ENCODE measurements at places on chromosomes 7 and 10.

DNA sequence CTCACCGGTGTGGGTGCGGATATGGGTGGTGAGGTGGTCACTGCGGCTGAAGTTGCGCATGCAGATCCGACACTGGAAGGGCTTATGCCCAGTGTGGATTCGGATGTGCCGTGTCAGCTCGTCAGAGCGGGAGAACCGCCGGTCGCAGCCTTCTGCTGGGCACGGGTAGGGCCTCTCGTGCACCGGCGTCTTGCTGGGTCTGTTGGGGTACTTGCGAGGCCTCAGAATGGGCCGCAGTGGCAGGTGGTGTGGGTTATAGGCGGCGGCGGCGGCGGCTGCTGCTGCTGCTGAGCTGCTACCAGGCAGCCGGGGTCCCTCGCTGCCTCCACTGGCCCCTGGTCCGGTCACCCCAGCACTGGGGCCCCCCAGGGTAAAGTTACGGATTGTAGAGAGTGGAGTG is 2.7 kb downstream of the EGR2 start:
- no peak for DNase-seq

DNA sequence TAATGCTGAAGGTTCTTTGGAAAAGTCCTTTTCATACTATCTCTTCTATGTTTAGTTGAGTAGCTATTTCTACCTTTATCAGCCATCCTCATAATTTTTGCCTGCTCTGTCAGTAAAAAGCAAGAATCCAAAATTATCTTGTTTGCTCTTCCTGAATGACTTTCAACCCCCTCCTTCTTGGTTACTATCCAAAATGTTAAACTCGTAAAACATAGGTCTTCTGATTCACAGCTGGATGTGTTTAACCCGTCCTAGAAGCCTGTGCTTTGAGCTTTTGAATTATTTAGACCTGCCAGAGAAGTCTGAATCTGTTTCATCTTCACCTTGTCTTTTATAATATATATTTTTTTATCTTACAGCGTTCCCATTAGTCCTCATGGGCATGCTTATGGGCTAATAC is 136.4 kb upstream of the MDFIC start:
- DNase-seq: no peak

GRCh38 chr10:98404571-98405359 is 10.2 kb downstream of the PYROXD2 start:
- peak; percentile 76 for DNase-seq

DNA sequence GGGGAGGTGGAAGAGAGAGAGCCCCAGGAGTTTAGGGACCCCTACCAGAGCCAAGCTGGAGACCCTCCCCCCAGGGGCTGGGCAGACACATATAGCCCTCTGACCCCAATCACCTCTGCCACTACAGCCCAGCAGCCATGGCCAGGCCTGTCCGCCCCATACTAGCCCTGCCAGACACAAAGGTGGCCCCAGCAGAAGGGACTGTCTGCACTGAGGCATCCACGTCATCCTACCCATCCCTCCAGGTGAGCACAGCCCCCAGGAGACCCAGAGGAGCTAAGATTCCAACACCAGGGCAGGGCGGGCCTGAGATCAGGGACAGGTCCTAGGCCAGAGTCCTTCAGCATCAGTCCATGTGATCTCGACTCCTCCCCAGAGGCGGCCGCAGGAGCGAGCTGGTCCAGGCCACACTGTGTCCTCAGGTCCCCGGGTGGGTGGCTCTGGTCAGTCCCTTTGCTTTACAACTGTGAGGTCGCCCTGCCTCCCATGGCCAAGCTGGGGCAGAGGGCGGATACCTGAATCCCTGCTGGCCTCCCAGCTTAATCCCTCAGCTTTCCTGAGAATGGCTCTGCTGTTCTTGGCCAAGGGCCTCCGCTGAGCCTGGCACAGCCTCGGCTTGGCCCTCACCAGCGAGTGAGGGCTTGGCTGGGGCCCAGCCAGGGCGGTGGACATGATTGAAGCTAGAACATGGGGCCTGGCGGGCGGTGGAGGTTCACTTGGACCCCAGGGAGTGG is 14.3 kb upstream of the ELN start:
- no peak for DNase-seq

DNA sequence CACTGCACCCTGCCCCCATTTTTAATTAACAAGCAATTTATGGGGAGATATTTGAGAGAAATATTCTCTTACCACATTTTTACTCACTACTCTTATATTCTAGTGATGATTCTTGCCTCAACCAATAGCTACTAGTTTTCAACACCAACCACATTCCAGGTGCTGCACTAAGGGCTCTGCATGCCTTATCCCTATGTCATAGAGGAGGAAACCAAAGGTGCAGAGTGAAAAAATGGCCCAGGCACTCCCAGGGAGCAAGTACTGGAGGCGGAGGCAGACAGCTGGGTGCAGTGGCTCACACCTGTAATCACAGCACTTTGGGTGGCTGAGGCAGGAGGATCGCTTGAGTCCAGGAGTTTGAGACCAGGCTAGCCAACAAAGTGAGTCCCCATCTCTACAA is 35.5 kb upstream of the TPST1 start:
- DNase-seq: no peak

DNA sequence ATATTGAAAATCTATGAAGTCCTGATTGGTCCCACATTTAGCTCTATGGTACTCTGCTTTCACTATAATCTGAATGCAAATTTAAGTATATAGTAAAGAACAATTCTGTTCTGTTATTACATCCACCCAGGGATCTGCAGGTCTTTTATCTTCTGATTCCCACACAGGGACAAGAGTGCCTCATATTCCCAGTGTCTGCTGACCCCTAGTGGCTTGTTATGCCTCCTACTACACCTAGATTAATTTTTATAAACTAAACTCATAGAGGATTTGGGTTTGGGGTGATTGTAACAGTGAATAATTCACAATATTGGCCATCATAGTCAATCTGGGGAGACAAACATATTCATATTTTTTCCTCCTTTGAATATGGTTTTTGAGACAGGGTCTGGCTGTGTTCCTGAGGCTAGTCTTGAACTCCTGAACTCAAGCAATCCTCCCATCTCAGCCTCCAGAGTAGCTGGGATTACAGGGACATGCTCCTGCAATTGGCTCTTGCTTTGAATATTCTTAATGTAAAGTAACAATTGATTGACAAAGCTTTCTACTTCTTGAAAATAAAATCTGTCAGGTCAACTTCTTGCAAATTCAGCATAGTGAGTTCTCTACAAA is 282.1 kb downstream of the KCND2 start:
- DNase-seq: peak; percentile 54

- no peak for DNase-seq
These were observed 30.1 kb downstream of the VPS41 start for GRCh38 chr7:38878694-38879457.

DNA sequence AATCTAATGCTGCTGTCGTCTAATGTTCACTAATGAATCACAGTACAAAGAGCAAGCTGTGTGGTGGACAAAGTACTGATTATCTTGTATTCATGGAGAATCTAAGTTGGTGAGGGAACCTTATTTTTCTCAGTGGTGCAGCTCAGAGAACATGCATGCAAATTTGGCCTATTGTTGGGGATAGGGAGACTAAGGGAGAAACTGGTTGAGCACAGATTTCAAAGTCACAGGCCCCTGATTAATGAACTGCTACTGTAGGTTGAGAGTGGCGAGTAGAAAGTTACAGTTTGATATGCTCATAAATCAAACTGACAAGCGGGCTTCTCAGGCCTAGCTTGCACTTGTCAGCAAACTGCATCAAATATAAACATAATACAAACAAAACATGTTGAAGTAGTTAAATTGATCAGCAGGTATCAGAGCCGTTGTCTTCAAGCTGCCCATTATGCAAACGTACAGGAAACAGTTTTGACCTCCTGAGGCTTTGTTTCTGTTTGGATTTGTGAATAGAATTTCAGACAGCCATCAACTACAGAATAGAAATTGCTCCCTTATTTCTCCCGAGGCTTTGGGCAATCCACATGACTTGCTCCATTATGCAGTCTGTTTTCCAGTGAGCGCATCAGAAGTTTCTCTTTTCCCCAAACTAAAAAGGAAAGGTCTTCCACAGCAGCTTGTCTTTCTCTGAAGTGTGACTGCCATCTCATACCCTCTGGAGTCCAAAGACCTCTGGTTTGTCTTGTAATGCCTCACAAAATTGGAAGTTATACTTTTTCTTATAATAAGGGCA is 215.8 kb downstream of the FOXP2 start:
- DNase-seq: no peak

DNA sequence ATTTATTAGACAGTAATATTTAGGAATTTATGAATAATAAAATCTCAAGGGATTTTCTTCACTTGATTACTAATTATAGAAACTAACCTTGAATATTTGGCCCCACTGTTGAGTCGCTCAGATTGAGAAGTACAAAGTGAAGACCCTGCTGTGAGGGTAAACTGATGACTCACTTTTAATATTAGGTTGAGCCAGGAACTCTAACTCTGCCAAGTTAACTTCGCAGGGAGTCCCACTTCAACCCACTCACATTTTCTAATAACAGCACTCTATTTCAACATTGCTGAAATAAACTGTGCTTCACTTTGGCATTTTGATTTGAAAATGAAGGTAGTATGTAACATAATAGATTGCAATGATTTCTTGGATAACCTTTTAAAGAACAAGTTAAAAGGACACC is 200.7 kb downstream of the POLR1F start:
- peak; percentile 7 for DNase-seq

GRCh38 chr10:3452173-3452626 is 279.6 kb upstream of the PITRM1 start:
- peak; percentile 99 for DNase-seq

DNA sequence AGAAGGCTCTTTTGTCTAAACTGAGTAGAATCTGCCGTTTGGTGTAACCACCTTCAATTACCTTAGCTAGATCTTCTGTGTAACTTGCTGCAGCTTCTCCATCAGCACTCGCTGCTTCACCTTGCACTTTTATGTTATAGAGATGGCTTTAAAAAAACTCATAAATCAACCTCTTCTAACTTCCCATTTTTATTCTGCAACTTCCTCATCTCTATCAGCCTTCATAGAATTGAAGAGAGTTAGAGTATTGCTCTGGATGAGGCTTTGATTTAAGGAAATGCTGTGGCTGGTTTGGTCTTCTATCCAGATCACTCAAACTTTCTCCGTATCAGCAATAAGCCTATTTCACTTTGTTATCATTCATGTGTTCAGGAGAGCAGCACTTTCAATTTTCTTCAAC is 1131.9 kb upstream of the CELF2 start:
- no peak for DNase-seq

- DNase-seq: no peak
These were observed 102.2 kb downstream of the JCAD start for GRCh38 chr10:29957236-29957635.

GRCh38 chr7:119256446-119257131 is 1016.4 kb upstream of the KCND2 start:
- DNase-seq: no peak

DNA sequence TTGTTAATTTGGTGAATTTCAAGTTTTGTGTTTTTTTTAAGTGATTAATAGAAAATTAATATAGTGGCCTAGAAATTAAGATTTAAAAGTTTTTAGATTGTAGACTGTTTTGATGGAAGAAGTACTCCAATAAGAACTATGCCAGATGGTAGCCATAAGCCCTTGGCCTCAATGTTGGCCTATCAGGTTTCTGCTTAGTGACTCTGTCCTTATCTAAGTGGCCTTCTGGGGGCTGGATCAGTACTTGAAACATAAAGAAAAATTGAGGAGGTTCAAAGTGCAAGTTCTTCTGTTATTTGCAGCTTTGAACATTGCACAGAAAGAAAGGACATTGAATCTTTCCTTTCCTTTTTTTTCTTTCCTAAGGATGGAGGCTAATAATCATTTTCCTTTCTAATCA is 9.9 kb downstream of the CCDC126 start:
- DNase-seq: no peak

DNA sequence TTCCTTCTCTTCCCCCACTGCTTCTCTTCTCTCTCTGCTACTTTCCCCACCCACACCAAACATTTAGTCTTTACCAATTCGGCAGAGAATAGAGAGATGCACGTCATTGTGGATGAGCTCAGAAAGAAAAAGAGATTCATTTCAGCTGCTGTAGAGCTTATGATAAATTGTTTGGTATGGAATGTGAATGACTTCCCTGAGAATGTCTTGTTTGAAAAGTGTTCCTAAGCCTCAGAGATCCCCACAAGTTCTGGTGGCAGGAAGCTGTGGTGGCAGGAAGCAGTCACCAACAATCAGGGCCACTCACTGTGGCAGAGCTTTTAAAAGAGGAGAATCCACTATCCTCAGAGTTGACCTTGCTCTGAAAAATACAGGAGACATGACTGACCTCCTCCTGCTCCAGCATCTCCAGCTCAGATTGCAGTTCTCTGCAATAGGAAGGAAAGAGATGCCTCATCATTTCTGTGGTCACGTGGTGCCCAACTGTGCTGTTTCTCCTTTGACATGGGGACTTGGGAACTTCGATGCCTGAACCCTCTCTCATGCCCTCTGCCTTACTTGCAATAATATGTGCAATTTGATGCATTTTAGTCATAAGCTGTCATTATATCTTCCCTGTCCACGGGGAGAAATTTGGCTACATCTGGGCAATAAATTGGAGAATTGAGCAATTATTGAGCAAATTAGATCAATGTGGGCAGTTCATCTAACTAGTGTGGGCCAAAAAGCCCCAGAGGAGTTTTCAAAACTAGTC is 76.5 kb downstream of the BMPER start:
- DNase-seq: peak; percentile 90

- no peak for DNase-seq
These were observed 175.7 kb upstream of the AUTS2 start for GRCh38 chr7:69422574-69422985.

- no peak for DNase-seq
These were observed 11.5 kb downstream of the DIP2C start for GRCh38 chr10:677750-678661.

DNA sequence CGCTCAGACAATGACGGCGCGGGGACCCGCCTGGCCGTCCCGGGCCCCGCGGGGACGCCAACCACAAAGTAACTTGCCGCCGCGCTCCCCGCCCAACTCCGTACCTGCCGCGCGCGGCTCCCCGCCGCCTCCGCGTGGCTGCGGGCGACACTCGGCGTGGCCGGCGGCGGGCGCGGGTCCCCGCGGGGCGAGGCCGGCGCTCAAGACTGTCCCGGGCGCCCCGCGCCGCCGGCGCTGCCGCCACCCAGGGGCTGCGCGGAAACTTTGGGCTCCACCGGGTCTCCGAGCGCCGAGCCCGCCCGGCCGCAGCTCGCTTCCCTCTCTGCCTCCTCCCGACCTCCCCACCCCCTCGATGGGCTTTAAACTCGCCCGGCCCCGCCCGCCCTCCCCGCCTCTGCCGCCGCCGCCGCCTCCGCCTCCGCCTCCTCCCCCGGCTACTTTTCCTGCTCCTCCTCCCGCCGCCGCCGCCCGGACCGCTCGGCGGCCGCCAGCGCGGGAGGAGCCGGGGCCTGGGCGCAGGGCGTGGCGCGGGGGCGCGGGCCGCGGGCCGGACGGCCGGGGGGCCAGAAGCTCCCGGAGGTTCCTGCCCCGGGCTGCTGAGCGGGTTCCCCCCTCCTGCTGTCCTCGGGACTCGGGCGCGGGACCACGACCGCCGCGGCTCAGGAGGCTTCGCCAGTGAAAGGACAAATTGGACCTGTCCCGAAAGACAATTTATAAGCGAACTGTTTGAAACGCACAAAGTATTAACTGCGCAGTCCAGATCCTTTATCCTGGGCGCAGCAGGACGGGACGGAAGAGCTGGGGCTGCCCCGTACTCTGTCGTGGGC is 10.6 kb upstream of the GRB10 start:
- DNase-seq: peak; percentile 77

All from fibroblast of skin of right biceps (primary cell).